ENCODE measurements at places on chromosomes 13 and 19. TPM values are rescaled to one million over a fixed set of nuclear protein-coding genes. Genes with fewer than 3 reads are reported as not detected.

DNA sequence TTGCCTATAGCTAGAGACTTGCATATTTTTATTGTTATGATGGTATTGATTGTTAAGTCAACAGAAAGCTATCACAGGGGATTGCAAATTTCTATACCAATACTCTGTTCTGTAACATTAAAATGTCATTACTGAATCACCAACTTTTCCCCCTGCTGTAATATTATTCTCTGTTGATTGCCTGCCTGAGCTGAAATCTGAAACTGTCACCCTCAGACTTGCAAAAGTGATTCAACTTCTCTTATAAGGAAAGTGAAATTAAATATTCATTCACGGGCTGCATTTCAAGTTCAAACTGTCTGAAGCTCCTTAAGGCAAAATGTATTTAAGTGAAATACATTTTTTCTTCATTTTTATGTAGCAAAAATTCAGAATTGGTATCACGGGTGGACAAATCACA is 723.2 kb downstream of the PCDH9 start:
- DNase-seq, result no peak
- no peak overlapping the region for H3K27ac ChIP-seq
- H3K36me3 ChIP-seq, result no peaks in the 10 kb centered on the region
- H3K4me3 ChIP-seq, result no peak overlapping the region

- H3K4me3 ChIP-seq, result peak overlapping the region; percentile 58
- H3K36me3 ChIP-seq, result no peaks in the 10 kb centered on the region
- peak; percentile 81 for DNase-seq
- peaks cover 50% of the 10 kb centered on the region for H3K4me1 ChIP-seq
- no peaks in the 10 kb centered on the region for H3K27me3 ChIP-seq
These were observed 1.4 kb downstream of the RASA3 start for GRCh38 chr13:114130837-114131582.

The LILRA6 gene
- 3.2 TPM for total RNA-seq

The SIGLEC10 gene
- 0.83 TPM for total RNA-seq

DNA sequence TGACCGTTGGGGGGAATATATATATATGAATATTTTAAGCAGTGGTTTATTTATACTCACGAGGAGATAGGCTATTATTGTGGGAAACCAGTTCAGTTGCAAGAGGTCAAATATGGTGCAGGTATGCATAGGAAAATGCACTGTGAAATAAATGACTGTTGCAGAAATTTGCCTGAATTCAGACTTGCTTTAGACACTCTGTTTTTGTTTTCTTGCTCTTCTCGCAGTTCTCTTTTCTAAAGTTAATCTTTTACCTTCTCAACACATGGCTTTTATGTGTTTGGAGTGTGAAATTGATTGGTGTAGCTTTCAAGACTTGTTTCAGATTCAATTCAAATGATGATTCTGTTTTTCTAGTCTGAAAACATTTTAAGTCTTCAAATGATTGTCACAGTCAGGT is 109.7 kb downstream of the LRCH1 start:
- DNase-seq, result no peak
- H3K4me3 ChIP-seq, result no peak overlapping the region
- no peak overlapping the region for H3K27ac ChIP-seq
- no peaks in the 10 kb centered on the region for H3K27me3 ChIP-seq
- H3K4me1 ChIP-seq, result peaks cover 79% of the 10 kb centered on the region

The PTH2 gene
- not detected for total RNA-seq

GRCh38 chr19:4636151-4636717 is 3.1 kb upstream of the TNFAIP8L1 start:
- peak overlapping the region; percentile 73 for H3K27ac ChIP-seq
- peak overlapping the region; percentile 50 for H3K4me3 ChIP-seq
- no peaks in the 10 kb centered on the region for H3K27me3 ChIP-seq
- no peaks in the 10 kb centered on the region for H3K36me3 ChIP-seq
- no peaks in the 10 kb centered on the region for H3K4me1 ChIP-seq

The SF3A2 gene
- total RNA-seq, result 22.1 TPM

- H3K4me3 ChIP-seq, result no peak overlapping the region
- no peaks in the 10 kb centered on the region for H3K27me3 ChIP-seq
- no peaks in the 10 kb centered on the region for H3K4me1 ChIP-seq
These were observed 195.7 kb downstream of the SPRY2 start for GRCh38 chr13:80145171-80145690.

DNA sequence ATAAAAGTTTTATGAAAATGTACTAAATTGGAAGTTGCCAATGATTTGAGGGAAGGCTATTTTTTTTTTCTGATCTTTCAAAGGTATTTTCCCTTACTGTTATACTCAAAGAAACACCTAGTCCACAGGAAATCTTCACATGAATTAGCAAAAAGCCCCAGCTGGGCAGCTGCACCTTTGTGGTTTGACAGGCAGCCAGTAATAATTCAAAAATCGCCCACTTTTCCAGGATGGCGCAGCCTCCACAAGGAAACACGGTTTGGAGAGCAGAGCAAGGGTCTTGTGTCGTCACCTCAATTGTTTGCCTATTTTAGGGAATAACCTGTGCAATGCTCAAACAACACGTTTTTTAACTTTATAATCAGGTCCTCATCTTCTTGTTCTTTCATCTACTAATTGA is 324.9 kb upstream of the GPC6 start:
- no peak overlapping the region for H3K27ac ChIP-seq
- H3K36me3 ChIP-seq, result no peaks in the 10 kb centered on the region
- H3K27me3 ChIP-seq, result no peaks in the 10 kb centered on the region
- H3K4me1 ChIP-seq, result peaks cover 9% of the 10 kb centered on the region
- DNase-seq, result no peak
- no peak overlapping the region for H3K4me3 ChIP-seq

The PEX11G gene
- 3.6 TPM for total RNA-seq

- no peaks in the 10 kb centered on the region for H3K36me3 ChIP-seq
- no peaks in the 10 kb centered on the region for H3K27me3 ChIP-seq
- no peak overlapping the region for H3K27ac ChIP-seq
These were observed 152.1 kb downstream of the KCNRG start for GRCh38 chr13:50167224-50167947.

GRCh38 chr13:47896546-47896945 is 104.5 kb downstream of the SUCLA2 start:
- no peaks in the 10 kb centered on the region for H3K4me1 ChIP-seq
- no peak overlapping the region for H3K4me3 ChIP-seq
- no peak for DNase-seq
- H3K27me3 ChIP-seq, result no peaks in the 10 kb centered on the region
- no peak overlapping the region for H3K27ac ChIP-seq

The CGB1 gene
- not detected for total RNA-seq

DNA sequence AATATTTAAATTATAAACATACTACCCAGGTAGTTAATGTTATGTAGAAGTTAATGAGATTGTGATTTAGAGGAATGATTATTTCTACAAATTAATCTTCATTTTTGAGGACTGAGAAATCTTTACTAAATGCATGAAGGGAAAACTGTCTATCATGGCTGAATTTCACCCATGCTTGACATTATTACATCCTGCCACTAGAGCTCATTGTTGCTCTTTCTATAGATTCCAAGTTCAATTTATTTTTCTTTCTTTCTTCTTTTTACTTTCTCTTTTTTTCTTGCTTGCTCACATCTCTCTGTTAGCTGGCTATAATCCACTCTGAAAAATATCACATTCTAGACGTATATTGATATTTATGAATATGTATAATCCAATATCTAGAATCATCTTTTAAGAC is 505.0 kb upstream of the KLHL1 start:
- no peaks in the 10 kb centered on the region for H3K27me3 ChIP-seq
- H3K27ac ChIP-seq, result no peak overlapping the region
- H3K4me3 ChIP-seq, result no peak overlapping the region

DNA sequence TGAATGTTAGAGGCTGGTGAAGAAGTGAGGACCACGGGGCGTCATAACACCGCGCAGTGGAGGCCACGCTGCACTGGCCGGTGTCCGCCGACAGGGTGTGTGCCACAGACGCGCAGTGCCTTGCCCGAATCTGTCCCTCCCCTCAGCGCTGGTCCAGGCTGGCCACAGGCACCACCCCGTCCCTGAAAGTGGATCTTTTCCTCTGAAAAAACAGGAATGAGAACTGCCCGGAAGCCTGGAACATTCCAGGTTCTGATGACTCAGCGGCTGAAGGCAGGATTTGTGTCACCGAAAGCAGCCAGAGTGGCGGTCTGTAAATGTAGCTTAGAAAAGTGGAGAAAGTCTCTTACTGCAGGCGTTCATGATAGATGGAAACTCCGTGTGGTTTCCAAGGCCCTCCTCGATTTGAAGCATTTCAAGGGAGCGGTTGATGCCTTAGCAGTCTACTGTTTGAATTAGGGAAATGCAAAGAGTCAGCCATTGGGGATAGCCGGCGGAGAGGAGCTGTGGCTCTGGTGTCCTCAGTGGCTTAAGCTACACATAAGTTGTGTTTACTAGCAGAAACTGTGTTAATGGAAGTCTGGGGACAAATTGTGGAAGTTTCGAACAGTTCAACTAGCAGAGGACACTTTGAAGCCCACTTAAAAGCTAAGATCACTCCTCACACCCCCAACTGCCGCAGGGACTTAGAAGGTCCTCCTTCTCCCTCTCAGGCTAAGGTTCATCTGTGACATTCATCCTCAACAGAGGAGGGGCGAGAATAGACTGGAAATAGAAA is 70.8 kb downstream of the NUFIP1 start:
- H3K4me3 ChIP-seq, result peak overlapping the region; percentile 46
- no peaks in the 10 kb centered on the region for H3K4me1 ChIP-seq
- H3K27ac ChIP-seq, result peak overlapping the region; percentile 93
- H3K27me3 ChIP-seq, result no peaks in the 10 kb centered on the region

DNA sequence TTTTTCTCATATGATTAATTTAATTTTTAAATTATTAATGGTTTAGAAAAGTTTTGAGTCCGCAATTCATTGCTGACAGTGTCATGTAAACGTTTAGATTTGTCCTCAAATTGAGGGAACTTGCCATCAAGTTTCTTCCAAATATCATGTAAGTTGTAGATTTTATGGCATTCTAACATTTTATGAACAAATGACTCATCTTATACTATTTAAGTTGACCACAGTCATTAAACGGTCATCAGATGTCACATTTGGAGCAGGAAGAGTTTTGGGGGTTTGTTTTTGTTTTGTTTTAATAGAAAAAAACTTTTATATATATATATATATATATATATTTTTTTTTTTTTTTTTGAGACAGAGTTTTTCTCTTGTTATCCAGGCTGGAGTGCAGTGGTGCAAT is 4.3 kb downstream of the ZNF114 start:
- H3K36me3 ChIP-seq, result no peaks in the 10 kb centered on the region
- H3K27ac ChIP-seq, result no peak overlapping the region
- no peak overlapping the region for H3K4me3 ChIP-seq
- no peaks in the 10 kb centered on the region for H3K27me3 ChIP-seq
- peaks cover 14% of the 10 kb centered on the region for H3K4me1 ChIP-seq

The ANGPTL8 gene
- not detected for total RNA-seq

GRCh38 chr13:52446265-52446664 is 4.2 kb downstream of the VPS36 start:
- no peaks in the 10 kb centered on the region for H3K27me3 ChIP-seq
- H3K4me3 ChIP-seq, result no peak overlapping the region
- peaks cover 32% of the 10 kb centered on the region for H3K4me1 ChIP-seq
- H3K27ac ChIP-seq, result no peak overlapping the region
- peaks cover 26% of the 10 kb centered on the region for H3K36me3 ChIP-seq

GRCh38 chr13:56700324-56700723 is 440.4 kb upstream of the PRR20A start:
- H3K27ac ChIP-seq, result no peak overlapping the region
- H3K27me3 ChIP-seq, result no peaks in the 10 kb centered on the region
- H3K4me3 ChIP-seq, result no peak overlapping the region
- DNase-seq, result no peak

DNA sequence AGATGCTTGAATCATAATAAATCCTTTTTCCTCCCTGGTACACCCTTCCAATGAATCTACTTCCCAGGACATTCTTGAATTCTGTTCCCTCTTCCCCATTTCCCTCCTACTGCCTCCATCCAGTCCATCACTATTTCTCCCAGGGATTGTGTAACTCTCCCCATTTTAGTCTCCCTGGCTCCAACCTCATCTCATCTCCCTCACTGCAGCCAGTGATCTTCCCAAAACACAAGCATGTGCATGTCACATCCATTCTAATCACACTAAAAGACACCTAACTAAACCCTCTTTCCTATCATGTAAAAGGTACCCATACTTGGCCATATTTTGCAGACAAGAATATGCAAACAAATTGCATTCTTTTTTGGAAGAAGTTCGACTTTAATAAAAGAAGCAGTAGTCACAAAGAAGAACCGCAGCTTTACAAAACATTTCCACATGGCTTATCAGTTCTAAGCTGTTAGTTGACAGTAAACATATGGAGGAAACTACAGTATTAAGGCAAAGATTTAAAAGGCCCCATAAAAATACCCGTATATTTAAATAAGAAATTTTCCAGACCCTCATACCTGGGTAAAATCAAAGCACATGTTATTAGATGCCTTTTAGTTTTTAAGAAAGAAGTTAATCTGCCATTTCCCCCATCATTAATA is 111.0 kb downstream of the KCTD12 start:
- no peaks in the 10 kb centered on the region for H3K36me3 ChIP-seq
- no peak overlapping the region for H3K27ac ChIP-seq
- no peaks in the 10 kb centered on the region for H3K4me1 ChIP-seq
- no peaks in the 10 kb centered on the region for H3K27me3 ChIP-seq
- DNase-seq, result no peak

DNA sequence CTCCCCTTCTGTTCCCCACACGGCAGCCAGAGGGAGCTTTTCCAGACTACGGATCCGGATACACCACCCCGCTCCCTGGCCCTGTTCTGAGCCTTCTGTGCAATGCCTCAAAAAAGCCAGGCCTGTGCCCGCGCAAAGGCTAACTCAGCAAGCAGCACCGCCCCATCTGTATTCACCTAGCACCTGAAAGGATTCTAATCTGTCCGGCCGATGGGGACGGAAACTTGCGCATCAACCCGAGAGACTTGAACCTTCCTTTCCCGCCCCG is 589 bp downstream of the ZBTB45 start:
- H3K4me1 ChIP-seq, result peaks cover 50% of the 10 kb centered on the region
- DNase-seq, result peak; percentile 84
- H3K27me3 ChIP-seq, result no peaks in the 10 kb centered on the region
- peak overlapping the region; percentile 75 for H3K4me3 ChIP-seq
- H3K27ac ChIP-seq, result peak overlapping the region; percentile 97

GRCh38 chr13:89900104-89900765 is 1447.3 kb upstream of the MIR17HG start:
- no peaks in the 10 kb centered on the region for H3K36me3 ChIP-seq
- no peak for DNase-seq
- H3K27ac ChIP-seq, result no peak overlapping the region
- H3K4me3 ChIP-seq, result no peak overlapping the region

The MTIF3 gene
- total RNA-seq, result 102 TPM

DNA sequence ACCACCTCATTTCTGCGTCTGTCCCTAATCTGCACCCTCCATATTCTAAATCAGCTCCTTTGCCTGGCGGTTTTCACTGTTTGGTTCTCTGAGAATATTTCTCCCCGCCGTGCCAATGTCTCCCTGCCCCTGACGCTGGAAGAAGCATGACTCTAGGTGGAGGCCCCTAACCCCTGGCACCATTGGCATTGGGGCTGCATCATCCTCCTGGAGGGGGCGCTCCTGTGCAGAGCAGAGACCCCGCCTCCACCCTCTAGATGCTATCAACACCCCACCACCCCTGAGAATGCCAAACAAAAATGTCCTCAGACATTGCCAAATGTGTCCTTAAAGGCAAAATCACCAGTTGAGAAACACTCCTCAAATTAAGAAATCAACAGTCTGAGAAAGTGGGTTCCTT is 6.5 kb downstream of the ZSCAN5B start:
- H3K4me3 ChIP-seq, result no peak overlapping the region
- no peaks in the 10 kb centered on the region for H3K27me3 ChIP-seq
- no peaks in the 10 kb centered on the region for H3K4me1 ChIP-seq
- H3K27ac ChIP-seq, result no peak overlapping the region

GRCh38 chr13:110636701-110637201 is 21.4 kb downstream of the NAXD start:
- no peak overlapping the region for H3K27ac ChIP-seq
- peaks cover 67% of the 10 kb centered on the region for H3K36me3 ChIP-seq
- H3K4me3 ChIP-seq, result no peak overlapping the region

The KLF2 gene
- 17.1 TPM for total RNA-seq

Measured in sigmoid colon (tissue), 7 donors.